ENCODE measurements at places on chromosomes 12 and 14.

DNA sequence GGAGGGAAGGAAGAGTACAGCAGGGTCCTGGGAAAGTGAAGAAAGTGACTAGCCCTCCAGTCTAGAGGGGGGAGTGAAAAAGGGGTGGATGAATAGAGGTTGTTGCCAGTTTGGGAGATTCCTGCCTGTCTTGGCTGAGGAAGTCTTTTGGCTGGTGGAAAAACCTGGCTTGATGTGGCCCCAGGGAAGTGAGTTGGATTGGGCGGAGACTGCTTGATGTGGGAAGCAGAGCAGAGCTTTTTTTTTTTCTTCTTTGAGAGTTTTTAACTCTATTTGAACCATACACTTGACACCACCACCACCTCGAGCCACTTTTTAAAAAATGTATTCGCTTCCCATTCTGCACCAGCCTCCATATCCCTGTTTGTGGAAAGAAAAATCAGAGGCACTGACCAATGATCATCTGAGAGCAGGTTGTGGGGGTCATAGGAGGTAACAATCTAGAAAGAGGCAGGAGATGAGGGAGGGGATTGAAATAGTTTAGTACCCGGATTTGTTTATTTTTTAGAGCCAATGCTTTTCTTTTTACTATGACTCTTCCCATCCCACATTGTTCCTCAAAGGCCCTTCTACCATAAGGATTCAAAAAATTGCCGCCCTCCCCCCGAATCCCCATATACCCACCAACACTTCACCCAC lies 690 bp upstream of the DTX3 start:
- peak; percentile 66 for DNase-seq

DNA sequence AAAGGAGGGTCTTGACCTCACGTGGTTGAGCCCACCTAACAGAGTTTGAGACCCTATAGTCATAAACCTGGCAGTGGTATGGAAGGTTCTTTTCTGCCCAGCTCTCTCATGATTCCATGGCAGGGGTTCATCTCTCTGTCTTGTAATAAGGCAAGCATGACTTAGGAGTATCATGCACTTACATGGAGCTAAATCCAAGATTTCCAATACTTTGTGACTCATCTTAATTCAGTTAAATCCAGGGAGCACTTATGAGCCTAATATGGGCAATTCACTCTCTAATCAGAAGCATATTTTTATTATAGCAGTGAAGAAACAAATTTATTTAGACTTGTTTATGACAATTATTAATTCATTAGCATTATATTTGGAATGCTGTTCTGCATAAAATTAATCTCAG lies 131.8 kb upstream of the CPSF6 start:
- no peak for DNase-seq

- no peak for DNase-seq
Observed at GRCh38 chr12:124393831-124394230, 98.9 kb downstream of the RFLNA start.

GRCh38 chr12:125249932-125250331 lies 184.7 kb downstream of the AACS start:
- DNase-seq: no peak

GRCh38 chr12:74689071-74689655 lies 151.5 kb downstream of the ATXN7L3B start:
- DNase-seq: no peak

- no peak for DNase-seq
Observed at GRCh38 chr12:124020514-124020949, 47.5 kb downstream of the ZNF664 start.

- no peak for DNase-seq
Observed at GRCh38 chr14:68223631-68224030, 404.1 kb downstream of the RAD51B start.

DNA sequence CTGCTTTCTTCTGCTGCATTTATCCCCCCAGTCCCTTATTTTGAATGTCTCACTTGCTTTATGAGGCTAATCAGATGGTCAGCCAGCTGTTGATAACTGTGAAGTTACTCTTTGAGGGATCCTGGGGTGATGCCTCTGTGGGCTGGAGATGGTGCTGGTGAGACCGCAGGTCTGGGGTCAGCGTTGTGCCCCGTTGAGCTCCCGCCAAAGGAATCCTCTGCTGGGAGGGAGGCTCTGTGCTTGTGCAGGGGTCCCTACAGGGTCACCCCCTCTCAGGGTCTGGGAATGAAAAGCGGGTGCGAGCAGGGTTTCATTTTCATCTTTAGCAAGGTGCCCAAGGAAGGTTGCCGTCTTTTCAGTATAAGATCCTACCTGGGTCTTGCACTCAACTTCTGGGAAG lies 161.2 kb upstream of the RTL1 start:
- DNase-seq: peak; percentile 21

- no peak for DNase-seq
Observed at GRCh38 chr12:115023279-115024265, 339.6 kb upstream of the TBX3 start.

- no peak for DNase-seq
Observed at GRCh38 chr12:120726510-120726793, 826 bp downstream of the ACADS start.

DNA sequence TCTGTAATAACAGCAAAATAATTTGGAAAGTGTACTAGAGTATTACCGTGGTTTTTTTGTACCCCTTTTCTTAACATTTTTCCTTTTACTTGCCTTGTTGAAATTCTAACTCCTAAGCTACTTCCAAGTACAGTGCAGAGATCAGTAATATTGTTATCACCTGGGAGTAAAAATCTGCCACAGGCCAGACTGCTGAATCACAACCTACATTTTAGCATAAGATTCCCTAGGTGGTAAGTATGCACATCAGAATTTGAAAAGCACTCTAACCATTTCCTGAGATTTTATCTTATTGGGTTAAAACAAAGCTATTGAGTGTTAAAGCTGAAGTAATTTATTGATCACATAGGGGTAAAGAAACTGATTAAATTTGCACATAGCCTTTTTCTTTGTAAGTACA lies 55.2 kb upstream of the KCNH3 start:
- no peak for DNase-seq

- peak; percentile 45 for DNase-seq
Observed at GRCh38 chr12:98456576-98457573, 58.5 kb upstream of the TMPO start.

GRCh38 chr12:5923043-5923605 lies 21.9 kb downstream of the ANO2 start:
- no peak for DNase-seq

DNA sequence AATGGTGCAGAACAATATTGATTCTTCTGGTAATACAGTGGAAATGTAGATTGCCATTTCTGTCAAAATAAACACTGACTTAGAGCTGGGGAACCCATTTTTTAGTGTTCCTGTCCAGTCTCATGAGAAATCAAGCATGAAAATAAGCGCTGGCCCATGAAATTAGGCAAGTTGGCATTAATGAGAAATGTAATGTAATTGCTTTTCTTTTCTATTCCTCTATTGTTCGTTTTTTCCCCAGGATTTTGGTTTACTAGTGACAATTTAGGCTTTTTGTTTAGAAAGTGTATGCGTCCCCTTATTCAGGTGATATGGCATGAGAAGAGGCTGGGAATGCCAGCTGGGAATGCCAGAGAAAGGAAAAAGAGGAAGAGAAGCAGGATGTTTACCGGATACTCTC lies 64.4 kb upstream of the KICS2 start:
- no peak for DNase-seq

- no peak for DNase-seq
Observed at GRCh38 chr14:36671149-36671548, 9.5 kb downstream of the PAX9 start.

DNA sequence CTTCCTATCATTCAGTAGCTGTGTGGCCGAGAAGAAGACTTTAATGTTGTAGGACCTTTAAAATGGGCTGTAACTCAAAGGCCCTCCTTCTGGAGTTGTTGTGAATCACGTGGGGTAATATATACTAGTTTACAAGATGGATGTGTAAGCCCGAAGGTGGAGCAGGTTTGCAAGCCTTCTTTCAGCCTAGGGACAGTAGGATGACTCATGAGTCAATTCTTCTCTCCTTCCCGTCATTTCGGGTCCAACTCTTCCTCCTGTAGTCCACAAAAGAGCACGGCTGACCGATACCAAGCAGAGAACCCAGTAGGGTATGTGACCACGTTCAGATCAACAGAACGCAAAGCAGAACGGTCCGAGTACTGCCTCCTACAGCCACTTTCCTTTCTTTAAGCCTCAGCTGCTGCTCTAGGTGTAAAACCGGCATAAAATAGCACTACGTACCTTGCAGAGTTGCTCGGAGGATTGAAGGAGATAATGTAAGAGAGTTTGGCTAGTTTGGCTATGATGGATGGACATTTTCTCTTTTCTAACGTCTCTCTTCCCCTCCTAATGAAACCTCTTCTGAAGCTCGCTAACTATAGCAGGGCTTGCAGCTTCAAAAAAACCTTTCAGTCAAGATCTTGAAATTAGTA lies 1.3 kb upstream of the RASSF3 start:
- no peak for DNase-seq

DNA sequence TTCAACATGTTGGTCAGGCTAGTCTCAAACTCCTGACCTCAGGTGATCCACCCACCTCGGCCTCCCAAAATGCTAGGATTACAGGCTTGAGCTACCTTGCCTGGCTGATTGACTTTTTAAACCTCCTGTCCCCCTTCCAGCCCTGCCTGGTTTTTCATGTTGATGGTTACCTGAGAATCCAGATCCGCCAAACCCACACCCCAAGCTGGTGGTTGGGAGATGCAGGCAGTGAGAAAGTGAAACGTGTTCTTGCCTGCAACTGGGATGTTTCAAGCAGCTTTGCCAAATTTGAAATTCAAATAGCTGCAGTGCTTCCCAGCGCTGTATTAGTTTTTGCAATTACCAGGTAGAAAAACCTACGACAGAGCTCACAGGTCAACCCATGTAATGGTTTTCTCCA lies 238.3 kb upstream of the PWP1 start:
- no peak for DNase-seq

DNA sequence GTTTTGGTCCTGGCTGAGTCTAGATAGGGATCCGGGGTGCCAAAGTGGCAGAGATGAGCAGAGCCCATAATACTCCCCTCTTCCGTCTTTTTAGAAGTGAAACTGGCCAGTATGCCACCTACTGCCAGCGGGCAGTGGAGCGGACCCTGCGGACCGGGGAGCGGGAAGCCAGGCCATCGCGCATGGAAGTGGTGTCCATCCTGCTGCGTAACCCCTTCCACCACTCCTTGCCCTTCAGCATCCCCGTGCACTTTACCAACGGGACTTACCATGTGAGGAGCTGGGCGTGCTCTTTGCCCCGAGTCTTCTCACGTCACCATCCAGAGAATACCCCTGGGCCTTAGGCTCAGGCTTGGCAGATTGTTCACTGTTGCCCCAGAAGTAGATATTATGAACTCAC lies 21.0 kb downstream of the PIGH start:
- no peak for DNase-seq

- DNase-seq: no peak
Observed at GRCh38 chr12:124389725-124390441, 95.0 kb downstream of the RFLNA start.

GRCh38 chr14:80629606-80630005 lies 311.9 kb downstream of the CEP128 start:
- no peak for DNase-seq
